ENCODE measurements at places on chromosomes 5 and 9.

DNA sequence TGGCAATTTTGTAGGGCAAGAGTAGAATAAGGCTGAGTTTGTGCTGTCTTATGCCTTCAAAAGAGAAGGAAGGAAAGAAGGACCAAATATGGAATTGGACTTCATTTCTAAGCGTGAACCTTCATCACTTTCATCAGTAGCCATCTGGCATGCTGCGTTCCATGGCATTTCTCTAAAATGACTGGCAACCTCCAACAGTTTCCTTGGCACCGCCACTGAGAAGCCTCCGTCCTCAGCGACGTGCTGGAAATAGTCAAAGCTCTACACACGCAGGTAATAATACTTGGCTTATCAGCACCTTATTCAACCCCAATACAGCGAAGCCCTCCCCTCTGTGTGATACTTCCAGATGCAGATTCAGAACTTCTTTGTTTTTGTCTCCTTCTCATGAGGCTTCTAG lies 169.7 kb upstream of the CD180 start:
- DNase-seq, result no peak

DNA sequence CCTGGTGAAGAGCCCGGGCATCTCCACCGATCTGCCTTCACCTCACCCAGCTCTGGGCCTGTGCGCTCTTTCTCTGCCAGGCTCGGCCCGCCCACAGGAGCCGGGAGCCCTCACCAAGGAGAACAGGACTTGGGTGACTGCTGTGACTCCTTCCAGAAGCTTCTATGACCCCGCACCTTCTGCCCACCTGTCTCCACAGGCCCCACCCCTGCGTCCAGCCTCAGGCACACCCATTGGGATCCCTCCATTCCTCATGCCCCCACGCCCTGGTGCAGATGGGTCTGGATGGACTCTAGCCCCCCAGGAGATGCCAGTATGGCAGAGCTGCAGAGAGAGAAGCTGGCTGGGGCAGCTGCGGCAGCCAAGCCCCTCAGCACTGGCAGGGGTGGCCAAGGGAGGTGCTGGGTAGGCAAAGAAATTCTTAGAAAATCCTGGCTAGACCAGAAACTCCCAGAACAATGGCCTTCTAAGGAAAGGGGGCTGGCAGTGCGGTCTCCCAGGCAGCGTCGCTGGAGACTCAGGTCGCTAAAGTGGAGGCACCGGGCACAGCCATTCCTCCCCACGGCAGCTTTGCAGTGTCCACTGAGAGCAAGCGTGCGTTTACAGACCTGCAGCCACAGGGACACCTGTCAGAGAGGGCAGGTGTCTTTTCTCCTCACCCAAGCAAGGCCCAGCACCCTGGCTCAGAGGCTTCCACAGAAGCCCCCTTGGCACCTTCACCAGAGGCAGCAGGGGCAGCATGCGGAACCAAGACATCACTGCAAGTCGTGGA lies 17.3 kb downstream of the LPCAT1 start:
- DNase-seq, result peak; percentile 5

- DNase-seq, result no peak
Measured at GRCh38 chr5:164998590-164998989, 1493.2 kb downstream of the MAT2B start.

GRCh38 chr5:118042076-118042475 lies 946.3 kb downstream of the DTWD2 start:
- DNase-seq, result peak; percentile 14

GRCh38 chr5:135120951-135121350 lies 86.9 kb upstream of the PITX1 start:
- DNase-seq, result no peak

DNA sequence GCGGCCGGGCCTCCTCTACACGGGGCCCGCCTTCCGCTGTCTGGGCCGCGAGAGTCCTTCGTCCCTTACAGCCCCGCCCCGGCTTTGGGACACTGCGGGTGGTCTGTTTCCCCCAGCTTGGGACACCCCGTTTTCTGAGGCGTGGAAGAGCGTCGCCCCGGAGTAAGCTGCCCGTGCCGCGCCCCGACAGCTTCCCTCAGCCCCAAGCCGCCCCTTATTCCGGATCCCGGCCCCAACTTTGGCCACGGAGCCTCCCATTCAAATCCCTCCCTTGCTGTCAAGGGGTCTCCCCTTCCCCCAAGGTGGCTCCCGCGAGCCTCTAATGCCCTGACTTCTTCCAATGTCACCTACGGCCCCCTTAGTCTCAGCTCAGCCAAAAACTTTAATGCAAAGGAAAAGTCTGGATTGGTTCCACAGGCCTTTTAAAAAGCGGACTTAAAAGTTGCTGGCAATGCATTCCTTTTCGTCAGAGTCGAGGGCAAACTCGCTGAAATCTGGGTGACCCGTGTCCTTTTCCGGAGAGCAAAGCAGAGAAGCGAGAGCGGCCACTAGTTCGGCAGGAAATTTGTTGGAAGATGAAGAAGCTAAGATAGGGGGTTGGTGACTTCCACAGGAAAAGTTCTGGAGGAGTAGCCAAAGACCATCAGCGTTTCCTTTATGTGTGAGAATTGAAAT lies 19.8 kb downstream of the EXOSC2 start:
- DNase-seq, result peak; percentile 59

DNA sequence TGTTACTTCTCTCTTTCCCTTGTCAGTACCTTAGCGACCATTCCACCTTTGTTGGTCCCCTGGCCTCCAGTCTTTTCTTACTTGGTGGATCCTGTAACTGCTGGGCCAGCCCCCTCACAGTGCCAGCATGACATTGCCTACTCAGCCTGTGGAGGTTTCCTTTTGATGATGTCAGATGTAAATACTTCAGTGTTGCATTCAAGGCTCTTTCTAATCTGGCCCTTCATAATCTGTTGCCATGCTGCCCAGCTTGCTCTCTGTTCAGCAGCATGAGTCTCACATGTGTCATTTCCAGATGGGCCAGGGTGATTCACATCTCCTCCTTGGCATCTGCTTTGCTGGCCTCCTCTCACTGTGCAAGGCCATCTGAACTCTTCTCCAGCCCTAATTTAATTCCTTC lies 57.1 kb downstream of the MAST4 start:
- no peak for DNase-seq

DNA sequence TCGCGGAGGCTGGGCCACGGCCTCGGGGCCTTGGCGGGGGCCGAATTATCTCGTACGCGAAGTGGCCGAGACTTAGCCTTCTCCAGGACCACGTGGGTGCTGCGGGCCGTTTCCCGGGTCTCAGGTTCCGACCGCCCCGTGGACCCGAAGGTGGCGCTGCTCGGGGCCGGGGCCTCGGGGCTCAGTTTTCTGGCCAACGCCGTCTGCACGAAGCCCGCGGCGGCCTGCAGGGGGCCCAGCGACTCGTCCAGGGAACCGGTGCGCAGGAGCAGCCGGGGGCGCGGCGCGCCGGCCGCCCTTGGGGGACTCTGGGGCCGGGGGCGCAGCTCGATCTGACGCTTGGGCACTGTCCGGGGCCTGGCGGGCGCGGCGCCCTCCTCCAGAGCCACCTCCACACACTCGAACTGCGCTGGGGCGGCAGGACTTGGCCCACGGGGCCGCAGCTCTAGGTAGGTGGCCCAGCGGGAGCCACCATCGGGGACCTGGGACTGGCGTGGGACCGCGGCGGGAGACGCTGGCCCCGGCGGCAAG lies 716 bp downstream of the PROB1 start:
- DNase-seq, result no peak

- no peak for DNase-seq
Measured at GRCh38 chr5:10572451-10572850, 8.6 kb downstream of the ANKRD33B start.
